ENCODE measurements at places on chromosomes 6 and 20. TPM values are rescaled to one million over a fixed set of nuclear protein-coding genes. Genes with fewer than 3 reads are reported as not detected.

Gene AKAP12
- total RNA-seq, result 77.7 TPM

Gene SLC22A2
- total RNA-seq, result not detected

Gene SDCBP2
- 6.9 TPM for total RNA-seq

Gene OVOL2
- total RNA-seq, result not detected

Gene MRPS18B
- total RNA-seq, result 29.8 TPM

Gene PDE10A
- 8.7 TPM for total RNA-seq

Gene RIN2
- total RNA-seq, result 128 TPM

Gene UBE2C
- 1.0 TPM for total RNA-seq

Gene DST
- 485 TPM for total RNA-seq

Gene DEF6
- 13.0 TPM for total RNA-seq

Gene TLDC2
- total RNA-seq, result not detected

Gene LAMP5
- 0.18 TPM for total RNA-seq

Gene HFE
- 17.9 TPM for total RNA-seq

Gene TNFRSF21
- 3.7 TPM for total RNA-seq

Gene HSPA1L
- total RNA-seq, result 1.9 TPM

Gene OR2B6
- total RNA-seq, result not detected

Gene BEND6
- total RNA-seq, result 3.1 TPM

Gene SLC22A7
- total RNA-seq, result not detected

Gene ECHDC1
- total RNA-seq, result 44.0 TPM

Gene PRICKLE4
- 8.8 TPM for total RNA-seq

Gene HAO1
- total RNA-seq, result not detected

All from aorta (tissue), 5 donors.